Cortex of kidney (tissue), 1 donor: ENCODE measurements at places on chromosomes 12 and 14.

DNA sequence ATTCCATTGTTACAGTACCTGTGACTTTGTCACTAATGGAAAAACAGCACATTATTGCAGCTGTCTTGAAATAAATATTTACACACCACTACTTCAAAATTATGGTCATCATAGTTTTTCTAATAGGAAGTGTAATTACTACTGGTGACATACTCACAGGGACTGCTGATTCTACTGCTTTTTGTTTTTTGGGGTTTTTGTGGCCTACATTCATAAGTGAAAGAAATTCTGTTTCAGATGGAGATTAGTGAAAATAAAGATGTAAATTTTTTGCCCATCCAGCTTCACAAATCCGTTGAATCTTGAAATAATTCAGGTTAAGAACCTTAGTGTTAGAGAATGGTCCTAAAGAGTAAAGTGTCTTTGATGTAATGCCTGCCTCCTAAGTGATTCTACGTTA is 17.5 kb downstream of the KNTC1 start:
- no peak for DNase-seq

- DNase-seq, result no peak
Measured at GRCh38 chr12:7645395-7646177, 20.1 kb downstream of the APOBEC1 start.

DNA sequence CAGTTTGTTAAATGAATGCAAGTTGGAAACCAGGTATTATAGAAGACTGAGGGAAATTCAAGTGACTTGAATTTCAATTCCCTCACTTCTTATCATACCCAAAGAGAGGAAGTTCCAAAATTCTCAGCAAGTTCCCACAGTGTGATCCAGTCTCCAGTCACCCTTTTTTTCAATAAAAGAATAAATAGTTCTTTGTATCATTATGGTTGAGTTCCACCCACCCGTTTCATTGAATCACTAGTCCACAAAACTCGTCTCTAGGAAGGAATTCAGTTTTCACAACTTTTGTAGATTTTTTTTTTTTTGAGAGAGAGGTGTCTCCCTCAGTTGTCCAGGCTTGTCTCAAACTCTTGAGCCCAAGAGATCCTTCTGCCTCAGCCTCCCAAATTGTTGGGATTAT is 1.6 kb upstream of the TMEM30B start:
- DNase-seq, result no peak

GRCh38 chr12:70890895-70891832 is 29.4 kb downstream of the PTPRR start:
- no peak for DNase-seq

DNA sequence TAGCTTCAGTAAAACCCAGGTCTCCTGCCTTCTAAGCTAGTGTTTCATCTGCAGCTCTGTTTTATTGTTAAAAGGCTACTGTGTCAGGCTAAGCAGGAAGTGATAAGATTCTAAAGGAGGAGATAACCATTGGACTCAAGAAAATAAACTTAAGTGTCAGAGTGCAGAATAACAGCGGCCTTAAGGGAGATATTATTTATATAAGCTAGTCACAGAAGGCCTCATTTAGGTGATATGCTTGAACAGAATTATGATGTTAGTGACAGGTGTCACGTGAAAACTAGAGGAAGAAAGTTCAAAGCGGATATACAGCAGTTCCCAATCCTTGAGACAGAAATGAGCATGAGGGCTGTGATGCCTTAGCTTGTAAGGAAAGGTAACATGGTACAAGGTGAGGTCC is 373.4 kb downstream of the FOXG1 start:
- no peak for DNase-seq
